ENCODE measurements at places on chromosomes 6 and 20. TPM values are rescaled to one million over a fixed set of nuclear protein-coding genes. Genes with fewer than 3 reads are reported as not detected.

- no peak for DNase-seq
Observed at GRCh38 chr6:113172531-113172966, 684.6 kb upstream of the MARCKS start.

DNA sequence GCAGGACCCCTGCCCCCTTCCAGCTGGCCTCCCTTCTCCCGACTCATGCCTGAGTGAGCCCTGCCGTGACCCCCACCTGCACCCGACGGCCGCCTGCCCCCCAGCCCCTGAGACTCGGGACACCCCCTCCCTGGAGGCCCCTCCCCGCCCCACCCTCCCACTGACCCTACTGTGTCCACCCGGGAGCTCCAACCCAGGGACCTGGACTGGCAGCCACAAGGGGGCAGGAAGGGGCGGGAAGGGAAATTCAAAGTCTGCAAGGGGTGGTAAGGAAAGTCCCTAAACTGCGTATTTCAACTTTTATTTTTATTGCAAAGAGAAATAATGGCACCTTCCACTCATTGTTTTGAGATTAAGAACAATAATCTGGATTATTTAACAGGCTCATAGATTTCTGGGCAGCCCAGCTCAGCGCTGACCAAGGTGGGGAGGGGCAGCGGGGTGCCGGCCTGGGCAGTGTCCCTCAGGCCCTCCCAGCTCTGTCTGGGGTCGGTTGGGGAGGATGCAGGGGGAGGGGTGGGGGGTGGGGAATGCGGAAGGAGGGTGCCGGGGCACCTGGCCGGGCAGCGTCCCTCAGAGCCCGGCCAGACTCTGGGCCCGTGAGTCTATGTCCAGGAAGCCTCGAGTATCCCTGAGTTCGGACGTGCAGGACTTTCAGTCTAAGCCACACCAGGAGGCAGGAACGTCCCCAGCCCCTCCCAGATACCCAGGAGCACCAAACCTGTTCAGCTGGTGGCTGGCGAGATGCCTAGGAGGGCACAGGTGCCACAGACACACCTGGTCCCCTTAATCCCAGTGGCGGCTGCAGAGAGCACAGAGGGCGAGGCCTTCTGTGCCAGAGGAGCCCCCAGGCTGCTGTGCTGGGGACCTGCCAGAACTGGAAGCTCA, 1.3 kb upstream of the PTK6 start:
- DNase-seq = no peak

DNA sequence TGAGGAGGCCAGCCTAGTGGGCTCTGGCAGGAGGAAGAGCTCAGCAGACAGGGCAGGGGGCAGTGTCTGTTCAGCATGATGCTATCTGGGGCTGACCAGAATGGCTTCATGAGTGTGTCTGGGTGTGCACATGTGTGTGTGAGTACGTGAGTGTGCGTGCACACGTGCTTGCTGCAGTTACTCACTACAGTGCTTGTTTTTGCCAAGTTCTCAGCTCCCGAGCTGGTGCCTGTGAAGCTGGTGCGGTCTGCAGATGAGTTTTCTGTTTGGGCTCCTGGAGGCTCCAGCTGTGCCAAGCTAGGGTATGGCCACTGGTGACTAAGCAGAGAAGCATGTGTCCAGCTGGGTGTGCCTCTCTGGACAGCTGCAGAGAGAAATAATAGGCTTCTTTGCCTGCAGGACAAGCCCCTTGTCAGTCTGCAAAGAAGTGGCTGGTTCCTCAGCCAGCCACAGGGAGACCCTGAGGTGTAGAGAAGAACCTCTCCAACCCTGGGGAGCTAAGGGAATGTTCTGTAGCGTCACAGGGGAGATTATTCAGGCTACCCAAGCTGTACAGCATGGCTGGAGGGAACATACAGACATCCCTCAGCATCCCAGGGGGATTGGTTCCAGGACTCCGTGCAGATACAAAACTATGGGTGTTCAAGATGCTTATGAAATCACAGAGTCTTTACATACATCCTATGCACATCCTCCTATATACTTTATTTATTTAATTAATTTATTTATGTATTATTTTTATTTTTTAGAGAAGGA, 40.2 kb upstream of the FAM50B start:
- no peak for DNase-seq

DNA sequence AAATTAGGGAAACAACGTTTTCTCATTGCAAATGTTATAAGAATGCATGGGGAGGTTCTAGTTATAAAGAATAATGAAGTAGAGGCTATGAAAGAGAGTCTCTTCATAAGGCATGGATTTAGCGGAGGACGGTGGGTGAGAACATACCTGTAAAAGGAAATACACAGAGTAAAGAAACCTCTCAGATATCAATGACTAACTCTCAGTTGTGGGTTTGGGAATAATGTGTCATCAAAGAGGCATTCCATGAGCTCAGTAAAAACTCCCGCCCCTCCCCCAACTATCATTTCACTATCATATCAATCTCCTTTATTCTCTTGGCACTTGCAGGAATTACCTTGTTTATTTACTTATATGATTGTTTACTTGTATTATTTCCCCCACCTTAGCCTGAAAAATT, 695.4 kb downstream of the PTPRT start:
- DNase-seq = no peak

Gene SLC4A11
- not detected for total RNA-seq

DNA sequence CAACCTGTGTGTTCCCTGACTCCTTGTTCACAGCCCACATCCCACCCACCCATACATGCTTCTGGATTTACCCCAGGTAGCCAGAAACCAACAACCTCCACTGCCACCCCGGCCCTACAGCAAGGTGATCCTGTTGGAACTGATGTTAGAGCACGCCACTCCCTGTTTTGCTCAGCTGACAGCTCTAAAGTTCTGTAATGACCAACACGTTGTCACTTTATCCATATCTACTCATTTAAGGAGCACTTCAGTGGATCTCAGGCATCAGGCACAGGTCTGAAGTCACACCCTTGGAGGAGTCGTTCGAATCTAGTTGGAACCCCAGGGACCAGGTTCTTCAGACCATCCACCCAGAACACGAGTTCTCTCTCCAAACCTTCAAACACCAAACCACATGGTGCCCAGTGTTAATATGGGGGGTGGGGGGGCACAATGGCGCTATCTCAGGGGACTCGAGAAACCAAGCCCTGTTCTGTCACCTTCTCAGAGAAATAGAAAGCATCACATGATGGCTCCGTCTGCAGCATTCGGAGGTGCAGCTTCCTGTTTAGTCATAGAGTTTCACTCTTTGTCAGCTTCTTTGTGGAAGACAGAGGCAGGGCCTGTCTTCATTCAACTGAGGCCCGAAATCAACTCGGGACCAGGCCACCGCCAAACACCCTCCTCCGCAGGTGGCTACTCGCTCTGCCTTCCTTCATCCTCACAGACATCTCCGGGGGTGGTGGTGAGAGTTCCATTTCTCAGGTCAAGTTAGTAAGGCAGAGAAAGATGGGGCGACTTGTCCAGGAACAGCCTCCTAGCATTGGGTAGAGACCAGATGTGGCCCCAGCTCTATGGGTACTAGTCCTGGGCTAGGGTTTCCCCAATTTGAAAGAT, 142.2 kb downstream of the NFATC2 start:
- DNase-seq = no peak

DNA sequence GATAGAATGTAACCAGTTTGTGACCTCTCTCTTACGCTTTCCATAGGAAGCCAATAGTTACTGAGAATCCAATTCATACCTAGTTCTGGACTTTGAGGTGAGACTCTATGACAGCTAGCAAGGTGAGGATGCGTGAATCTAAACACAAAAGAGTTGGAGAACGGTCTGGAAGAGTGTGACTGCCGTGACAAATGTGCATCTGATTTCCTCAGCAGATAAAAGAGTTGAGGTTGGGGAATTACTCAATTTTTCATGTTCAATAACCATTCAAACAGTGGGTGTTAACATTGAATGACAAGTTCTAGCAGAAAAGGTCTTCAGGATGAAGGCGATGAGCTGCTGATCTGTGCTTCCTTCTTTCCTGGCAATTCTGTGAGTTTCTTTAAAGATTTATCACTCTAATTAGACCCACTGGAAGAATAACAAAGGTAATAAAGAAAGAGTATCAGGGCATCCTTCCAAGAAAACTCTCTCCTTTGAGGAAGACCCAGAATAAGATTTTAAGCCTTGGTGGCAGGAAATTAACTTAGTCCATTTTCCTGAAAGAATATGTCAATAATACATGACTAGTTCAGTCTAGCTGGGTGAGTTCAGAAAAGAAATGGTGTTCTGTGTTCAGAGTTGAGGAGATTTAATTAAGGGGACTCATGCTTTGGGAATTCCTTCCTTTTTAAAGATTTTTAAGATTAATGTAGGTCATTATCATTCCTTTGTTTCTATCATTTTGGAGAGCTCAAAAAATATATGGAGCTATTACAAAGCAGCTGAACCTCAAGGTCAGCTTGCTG, 24.5 kb downstream of the KIF3B start:
- no peak for DNase-seq

Gene ANGPT4
- total RNA-seq = 0.13 TPM

- peak; percentile 26 for DNase-seq
Observed at GRCh38 chr6:157560691-157561413, 179.9 kb downstream of the ZDHHC14 start.

Gene TENT5A
- total RNA-seq = 10.4 TPM

DNA sequence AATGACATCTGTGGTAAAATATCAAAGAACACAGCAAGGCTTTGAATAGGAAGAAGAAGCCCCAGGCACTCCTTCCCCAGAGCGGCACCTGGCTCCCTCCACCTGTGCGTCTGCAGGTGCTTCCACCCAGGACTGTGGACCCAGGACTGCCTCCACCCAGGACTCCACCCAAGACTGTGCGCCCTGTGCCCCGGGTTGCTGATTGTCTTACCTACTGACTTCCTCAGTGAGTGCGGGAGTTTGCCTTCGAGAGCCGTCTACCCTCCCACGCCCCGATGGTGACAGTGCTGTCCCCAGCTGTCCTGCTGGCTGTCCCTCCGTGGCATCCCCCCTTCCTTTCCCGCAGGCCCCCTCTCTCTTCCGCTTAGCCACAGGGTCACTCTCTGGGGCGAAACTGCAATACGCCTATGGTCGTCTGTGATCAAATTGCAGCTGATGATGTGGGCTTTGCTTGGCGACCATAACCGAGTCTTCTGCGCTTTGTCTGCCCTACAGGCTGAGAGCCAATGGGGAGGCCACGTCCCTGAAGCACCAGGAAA, 52.1 kb downstream of the IRF4 start:
- no peak for DNase-seq

DNA sequence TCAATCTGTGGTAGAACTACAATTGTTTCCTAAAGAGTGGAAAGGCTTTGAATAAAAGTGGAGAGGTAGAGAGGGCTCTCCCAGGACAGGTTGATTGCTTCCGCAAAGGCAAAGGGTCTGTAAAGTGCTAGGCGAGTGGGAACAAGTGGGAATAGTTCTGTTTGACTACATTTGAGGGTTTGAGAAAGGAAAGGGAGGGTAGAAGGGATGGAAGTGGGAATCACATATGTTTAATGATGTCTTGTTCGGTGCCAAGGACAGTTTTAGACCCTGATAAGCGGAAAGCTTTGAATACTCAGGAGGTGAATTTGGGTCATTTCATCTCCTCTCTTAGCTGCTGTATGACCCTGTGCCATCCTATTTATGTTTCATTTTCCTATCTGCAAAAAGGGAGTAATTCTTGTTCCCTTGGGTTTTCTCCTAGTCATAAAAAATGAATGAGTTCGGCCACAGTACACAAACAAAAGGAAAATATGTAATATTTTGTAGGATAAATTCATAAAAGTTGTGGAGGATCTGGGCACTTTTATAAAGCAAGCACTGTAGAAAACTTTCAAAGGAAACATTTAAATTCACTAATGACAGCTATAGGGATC, 1.7 kb upstream of the PIM1 start:
- no peak for DNase-seq

Gene SH3BGRL2
- 32.8 TPM for total RNA-seq

DNA sequence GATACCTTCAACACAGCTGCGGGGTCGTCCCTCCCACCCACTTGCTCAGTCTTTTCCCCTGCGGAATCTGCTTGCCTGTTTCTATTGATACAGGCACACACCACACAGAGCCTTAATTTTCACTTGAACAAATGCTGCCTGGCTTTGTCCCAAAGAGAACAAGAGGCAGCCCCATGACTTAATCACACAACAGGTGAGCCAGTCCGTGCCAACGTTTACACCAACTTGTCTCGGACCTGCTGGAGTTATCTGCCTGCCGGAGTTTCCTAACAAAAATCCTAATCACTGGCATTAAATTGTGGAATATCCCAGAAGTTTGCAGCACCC, 186.8 kb upstream of the RREB1 start:
- no peak for DNase-seq

DNA sequence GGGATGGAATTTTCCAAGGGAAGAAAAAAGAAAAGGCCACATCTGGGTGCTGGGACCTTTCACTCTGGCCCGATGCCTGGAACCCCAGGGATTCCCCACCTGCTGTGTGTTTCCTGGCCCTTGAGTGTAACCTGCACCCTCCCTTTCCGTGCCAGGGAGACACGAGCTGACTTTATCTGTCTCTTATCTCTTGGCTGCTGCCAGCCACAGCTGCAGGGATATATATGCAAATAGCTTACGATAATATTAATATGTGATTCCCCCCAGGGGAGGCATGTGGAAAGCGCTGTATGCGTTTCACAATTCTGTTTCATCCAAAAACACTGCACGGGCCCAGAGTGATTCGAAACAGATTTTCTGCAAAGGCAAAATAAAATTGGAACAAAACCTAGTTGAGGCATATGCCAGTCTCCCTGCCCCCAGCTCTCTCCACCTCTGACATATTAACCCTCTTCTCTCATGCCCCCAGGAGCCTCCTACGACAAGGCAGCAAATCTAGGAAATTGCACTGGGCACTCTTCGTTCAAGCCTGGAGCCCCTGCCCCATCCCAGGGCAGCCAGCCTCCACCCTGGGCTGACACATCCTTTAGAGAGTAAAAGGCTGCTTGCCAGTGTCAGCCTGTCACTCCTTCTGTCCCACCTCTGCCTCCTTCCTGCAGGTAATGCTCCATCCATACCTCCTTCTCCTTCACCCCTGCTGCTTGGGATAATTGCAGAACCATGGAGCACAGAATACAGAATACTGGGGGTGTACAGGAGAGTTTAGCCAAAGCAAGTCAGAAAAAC, 1.3 kb downstream of the RIPOR3 start:
- DNase-seq = no peak

DNA sequence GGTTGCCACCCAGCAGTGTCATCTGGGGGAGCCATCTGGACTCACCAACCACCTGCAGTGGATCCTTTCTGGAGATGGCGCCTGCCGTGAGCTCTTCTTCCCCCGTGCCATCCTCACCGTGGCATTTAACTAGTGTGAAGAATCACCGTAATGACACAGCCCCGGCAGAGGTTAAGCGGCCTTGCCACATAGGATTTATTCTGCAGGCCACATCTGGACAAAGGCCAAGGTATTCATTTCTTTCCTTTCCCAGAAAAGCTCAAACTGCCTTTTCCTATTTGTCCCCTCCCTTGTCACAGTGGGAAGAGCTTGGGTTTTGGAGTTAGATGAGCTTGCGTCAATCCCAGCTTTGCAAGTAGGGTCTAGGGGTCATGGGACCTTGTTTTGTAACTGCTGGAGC, 88.4 kb downstream of the PXDC1 start:
- peak; percentile 55 for DNase-seq

Gene MCCD1
- not detected for total RNA-seq

Gene SLC26A8
- total RNA-seq = under 0.01 TPM

DNA sequence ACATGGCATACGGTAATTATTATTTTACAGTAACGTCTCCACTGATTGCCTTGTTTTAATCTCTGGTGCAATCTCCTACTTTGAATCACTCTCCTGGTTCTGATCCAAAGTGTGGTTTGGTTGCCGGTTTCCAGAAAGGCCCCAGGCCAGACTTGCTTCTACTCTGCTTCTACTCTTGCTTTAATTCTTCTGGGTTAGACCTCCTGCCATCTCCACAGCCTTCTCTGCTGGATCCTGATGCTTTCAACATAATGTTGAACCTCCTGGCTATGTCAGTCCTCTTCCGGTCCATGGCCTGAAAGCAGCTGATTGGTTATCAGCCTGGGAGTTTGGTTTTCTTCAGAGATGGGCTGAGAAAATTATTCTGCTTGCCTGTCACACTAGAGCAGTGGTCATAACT, 266.5 kb upstream of the RIMS1 start:
- DNase-seq = no peak

All from esophagus muscularis mucosa (tissue), 4 donors.